ENCODE measurements at places on chromosomes 2 and 18.

DNA sequence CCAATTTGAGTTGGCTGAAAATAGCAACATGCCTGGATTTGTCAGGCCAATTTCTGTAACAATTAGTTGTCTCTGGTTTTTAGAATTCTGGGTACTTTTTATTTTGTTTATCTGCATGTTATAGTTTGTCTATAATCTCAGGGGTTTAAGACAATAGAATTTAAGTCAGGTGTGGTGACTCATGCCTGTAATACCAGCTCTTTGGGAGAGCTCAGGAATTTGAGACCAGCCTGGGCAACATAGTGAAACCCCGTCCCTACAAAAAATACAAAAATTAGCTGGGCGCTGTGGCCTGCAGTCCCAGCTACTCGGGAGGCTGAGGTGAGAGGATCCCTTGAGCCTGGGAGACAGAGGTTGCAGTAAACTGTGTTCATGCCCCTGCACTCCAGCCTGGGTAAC, 114.4 kb upstream of the GLS start:
- no peak for DNase-seq

DNA sequence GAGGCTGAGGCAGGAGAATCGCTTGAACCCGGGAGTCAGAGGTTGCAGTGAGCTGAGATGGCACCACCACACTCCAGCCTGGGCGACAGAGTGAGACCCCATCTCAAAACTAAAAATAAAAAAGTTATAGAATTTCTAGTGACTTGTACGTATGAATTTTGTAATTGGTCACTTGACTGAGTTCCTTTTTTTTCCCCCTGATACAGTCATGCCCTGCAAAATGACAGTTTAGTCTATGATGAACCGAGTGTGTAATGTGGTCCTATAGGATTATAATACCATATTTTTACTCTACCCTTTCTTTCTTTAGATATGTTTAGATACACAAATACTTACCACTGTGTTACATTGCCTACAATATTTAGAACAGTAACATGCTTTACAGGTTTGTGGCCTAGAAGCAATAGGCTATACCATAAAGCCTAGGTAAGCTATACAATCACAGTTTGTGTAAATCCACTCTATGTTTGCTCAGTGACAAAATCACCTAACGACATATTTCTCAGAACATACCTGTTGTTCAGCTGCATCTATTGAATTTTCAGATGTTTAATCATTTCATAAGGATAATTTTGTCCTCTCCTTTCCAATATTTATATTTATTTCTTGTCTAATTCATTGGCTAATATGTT, 25.4 kb downstream of the SOCS6 start:
- DNase-seq: no peak

DNA sequence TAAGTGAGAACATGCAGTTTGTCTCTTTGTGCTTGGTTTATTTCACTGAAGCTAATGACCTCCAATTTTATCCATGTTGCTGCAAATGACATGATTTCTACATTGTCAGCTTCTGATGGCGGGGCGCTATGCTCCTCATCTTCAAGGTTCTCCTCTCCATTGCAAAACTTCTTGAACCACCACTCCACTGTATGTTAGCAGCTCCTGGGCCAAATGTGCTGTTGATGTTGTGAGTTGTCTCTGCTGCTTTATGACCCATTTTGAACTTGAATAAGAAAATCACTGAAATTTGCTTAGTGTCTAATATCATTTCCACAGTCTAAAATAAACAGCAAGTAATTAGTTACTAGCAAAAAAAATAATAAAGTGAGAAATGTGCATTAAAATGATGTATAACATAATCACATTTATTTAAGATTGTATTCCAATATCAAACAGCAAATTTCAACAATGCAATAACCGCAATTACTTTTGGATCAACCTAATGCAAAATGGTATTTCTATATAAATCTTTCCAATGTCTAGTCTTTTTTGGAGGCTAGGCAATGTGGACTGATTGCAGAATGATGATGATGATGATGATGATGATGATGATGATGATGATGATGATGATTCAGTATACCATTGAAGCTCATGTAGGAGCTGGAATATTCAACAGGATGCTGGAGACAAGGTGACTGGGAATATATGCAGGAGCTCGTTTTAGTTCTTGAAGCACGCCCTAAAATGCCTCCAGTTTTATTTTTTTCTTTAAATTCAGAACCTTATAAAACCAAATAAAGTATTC, 304.9 kb upstream of the KYNU start:
- DNase-seq: no peak

DNA sequence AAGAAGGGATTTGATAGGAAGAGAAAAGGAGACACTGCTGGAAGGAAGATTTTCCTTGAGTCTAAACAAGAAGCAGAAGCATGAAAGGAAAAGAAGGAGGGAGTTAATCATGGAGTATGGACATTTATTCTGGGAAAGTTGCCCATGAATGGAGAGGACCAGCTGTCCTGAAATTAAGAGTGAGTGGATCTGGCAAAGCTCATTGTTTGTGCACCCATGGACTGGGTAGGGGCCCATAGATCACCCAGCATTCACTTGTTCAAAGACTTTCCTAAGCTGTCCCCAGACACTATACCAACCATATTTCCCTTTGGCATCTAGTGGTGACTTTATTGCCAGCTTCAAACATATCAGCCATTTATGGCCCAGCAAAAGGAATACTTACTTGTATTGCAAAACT, 422.7 kb downstream of the FBXO15 start:
- DNase-seq: no peak

GRCh38 chr2:69624131-69624530, 19.4 kb downstream of the AAK1 start:
- DNase-seq: no peak

GRCh38 chr18:12442946-12443345, 35.2 kb downstream of the PRELID3A start:
- DNase-seq: no peak

- DNase-seq: no peak
Measured at GRCh38 chr18:44844486-44844885, 163.8 kb downstream of the SETBP1 start.

DNA sequence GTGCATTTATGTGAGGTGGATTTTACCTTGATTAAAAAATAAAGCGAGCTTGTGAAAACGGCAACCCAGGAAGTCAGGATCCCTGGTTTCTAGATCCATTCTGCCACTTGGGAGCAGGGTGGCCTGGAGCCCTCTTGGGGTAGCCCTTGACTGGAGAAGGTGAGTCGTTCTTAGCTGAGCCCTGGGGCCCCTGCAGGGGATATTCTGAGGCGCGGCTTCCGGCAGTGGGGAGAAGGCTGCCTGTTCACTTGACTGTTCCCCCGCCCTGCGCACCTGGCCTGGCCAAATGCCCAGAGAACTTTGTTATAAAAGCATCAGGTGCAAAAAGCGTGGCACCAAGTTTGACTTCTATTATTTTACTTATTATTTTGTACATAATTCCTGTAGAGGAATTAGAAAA, 221.9 kb downstream of the DYSF start:
- no peak for DNase-seq

DNA sequence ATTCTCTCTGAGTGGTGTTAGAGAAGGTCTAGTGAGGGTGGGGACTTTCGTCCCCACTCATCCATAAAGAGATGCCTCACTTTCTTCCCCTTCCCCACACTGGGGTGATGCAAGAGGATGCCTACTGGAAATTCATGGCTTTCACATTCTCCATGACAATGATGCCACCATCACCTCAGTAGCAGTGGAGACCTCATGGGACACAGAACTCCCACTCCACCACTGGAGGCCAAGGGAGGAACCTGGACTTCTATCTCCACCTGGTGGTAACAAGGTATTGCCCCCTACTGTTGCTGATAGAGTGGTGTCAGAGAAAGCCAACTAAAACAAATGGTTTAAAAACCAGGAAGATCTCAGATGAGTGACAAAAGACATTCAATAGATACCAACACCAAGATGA, 110.9 kb downstream of the INHBB start:
- no peak for DNase-seq

- no peak for DNase-seq
Measured at GRCh38 chr18:13493079-13493478, 233.3 kb downstream of the FAM210A start.

DNA sequence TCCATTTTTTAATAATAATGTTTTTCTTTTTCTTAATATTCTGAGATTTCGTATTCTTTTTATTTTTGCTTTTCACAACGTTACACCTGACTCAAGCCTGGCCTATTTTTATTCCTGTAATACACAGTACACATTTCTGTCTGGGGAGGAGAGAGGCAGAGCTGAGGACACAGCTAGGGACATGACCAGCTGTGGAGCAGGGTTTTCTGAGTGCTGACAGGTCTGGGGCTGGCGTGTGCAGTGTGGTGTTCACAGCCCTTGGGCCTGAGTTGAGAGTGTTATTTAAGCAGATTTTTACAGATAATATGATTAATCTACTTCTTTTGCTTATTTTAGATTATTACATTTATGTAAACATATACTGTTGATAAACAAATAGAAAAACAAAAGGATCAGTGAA, 55.9 kb downstream of the ZAP70 start:
- no peak for DNase-seq

GRCh38 chr2:65050931-65051330, 5.3 kb upstream of the CEP68 start:
- DNase-seq: no peak

- DNase-seq: no peak
Measured at GRCh38 chr2:3738454-3738853, 35.1 kb downstream of the DCDC2C start.

DNA sequence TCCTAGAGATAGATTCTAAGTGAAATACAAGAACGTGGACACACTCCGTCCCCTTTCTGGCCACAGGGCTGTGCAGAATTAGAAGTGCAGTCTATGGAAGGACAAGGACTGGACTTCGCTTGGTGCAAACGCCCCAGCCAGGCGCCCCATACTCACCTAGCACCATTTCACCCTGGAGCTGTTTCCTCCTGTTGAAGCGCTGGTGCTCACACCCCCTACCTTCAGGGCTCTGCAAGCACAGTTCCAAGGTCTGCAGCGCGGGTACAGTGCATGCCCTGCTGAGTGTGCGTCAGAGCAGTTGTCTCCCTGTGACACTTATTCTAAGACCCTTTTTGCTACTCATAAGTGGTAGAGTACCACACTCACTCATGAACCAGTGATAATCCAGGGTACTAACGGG, 3.0 kb downstream of the HPCAL1 start:
- no peak for DNase-seq

DNA sequence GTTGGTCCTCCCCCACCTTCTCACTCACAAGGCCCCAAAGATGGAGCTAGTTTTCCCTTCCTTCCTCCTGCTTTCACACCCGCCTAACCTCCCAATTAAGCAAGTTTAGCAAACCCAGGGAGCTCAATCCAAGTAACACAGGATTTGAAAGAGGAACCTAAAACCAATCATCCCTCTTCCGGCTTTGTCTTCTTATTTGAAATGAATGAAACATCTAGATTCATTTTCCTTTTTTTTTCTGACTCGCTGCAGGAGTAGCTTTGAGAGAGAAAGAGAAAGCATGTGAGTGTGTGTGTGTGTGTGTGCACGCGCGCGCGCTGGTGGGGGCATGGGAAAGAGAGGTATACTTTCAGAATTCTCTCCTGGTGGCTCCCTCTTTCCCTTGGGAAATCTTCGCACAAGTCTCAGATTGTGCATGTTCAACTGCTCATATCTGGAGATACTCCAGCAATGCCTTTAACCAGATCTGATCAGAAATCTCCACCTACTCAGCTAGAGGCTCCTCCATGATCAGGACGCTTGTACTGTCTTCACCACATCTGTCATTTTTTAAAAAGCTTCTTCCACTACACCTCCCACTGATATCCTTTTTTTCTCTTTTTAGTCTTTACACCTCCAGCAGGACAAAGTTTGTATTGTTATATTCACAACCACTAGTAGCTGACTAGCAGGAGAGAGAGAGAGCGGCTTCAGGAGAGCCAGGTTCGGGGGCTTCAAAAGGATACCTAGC, 1.7 kb downstream of the SLC8A1 start:
- no peak for DNase-seq

DNA sequence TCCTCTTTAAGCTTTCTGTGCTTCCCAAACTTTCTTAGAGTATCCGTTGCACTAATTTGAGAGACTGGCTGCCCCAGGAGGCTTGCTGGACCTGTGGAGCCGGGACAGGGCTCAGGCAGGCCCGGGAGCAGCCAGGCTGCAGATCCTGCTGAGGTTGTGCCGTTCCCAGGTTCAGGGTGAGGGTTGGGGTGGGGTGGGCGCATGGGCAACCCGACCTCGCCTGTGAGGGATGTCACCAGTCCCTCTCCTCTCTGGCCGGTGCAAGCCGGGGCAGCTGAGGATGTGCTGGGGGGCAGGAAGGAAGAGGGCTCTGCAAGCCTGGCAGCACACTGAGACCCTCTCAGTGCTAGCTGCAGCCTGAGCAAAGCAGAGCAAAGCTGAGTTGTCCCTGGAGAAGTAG, 57.6 kb downstream of the DYSF start:
- no peak for DNase-seq

- no peak for DNase-seq
Measured at GRCh38 chr2:235091421-235091820, 139.6 kb downstream of the SH3BP4 start.

GRCh38 chr2:181483876-181484275, 26.7 kb downstream of the ITGA4 start:
- DNase-seq: no peak

- DNase-seq: no peak
Measured at GRCh38 chr2:67561457-67561965, 164.4 kb downstream of the ETAA1 start.

GRCh38 chr2:190748966-190749365, 100.1 kb downstream of the NAB1 start:
- no peak for DNase-seq

- no peak for DNase-seq
Measured at GRCh38 chr18:26804519-26804918, 61.0 kb downstream of the AQP4 start.

GRCh38 chr2:112493858-112494648, 12.1 kb downstream of the TTL start:
- DNase-seq: no peak

DNA sequence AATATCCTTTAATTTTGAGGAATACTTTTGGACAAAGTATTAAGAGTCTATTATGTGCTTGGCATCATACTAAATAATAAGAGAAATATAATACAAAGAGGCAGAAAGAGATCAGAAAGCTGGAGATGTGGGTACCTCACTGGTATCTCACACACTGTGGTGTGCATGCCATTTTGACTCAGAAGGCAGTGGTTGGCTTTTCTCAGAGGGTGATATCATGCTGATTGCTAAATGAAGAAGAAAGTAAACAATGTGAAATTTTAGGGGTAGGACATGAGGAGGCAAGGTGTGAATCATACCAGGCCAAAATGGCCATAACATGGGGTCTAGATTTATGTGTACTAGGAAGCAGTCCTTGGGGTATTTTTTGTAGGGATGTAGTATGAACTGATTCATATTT, 16.6 kb upstream of the SPOPL start:
- no peak for DNase-seq

GRCh38 chr2:71800106-71800809, 346.9 kb downstream of the DYSF start:
- DNase-seq: no peak

DNA sequence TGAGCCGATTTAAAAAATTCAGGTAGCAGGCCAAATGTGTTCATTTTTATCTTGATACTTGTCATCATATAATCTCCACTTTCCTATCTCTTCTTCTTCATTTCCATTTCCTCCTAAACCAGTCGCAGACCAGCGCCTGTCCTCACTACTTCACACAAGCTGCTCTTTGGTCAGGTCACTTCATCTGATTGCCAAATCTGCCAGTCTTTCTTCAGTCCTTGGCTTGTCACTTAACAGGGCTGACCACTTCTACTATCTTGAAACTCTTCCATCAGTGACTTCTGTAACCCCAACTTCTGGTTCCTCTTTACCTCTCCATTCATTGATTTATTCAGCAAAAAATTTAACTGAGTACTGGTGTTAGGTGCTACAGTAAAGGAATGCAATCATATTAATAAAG, 18.0 kb upstream of the SPRED2 start:
- no peak for DNase-seq

GRCh38 chr2:69948032-69948962, 13.1 kb downstream of the ASPRV1 start:
- no peak for DNase-seq

All from iPS DF 6.9 (cell line).